ENCODE measurements at places on chromosomes 3 and 15. TPM values are rescaled to one million over a fixed set of nuclear protein-coding genes. Genes with fewer than 3 reads are reported as not detected.

The NKIRAS1 gene
- total RNA-seq, result 5.4 TPM

The ZPLD1 gene
- total RNA-seq, result not detected

The LRIG1 gene
- total RNA-seq, result 57.5 TPM

The TUSC7 gene
- total RNA-seq, result not detected

The ACTC1 gene
- not detected for total RNA-seq

The UNC45A gene
- total RNA-seq, result 60.7 TPM

The RTP1 gene
- total RNA-seq, result not detected

The GOLGA8R gene
- total RNA-seq, result 0.54 TPM

The COL6A5 gene
- 0.15 TPM for total RNA-seq

The TM4SF18 gene
- 0.72 TPM for total RNA-seq

The TEX55 gene
- not detected for total RNA-seq

The CFAP161 gene
- total RNA-seq, result not detected

The ZNF660 gene
- total RNA-seq, result 0.57 TPM

The FAM174B gene
- 25.7 TPM for total RNA-seq

The MAGEL2 gene
- total RNA-seq, result 0.08 TPM

The C3orf85 gene
- total RNA-seq, result 18.8 TPM

The EPHB3 gene
- total RNA-seq, result 40.1 TPM

The TRIM71 gene
- 0.40 TPM for total RNA-seq

The IL12A gene
- 0.25 TPM for total RNA-seq

The CISH gene
- total RNA-seq, result 19.6 TPM

Measured in colonic mucosa (tissue), 4 donors.